ENCODE measurements at places on chromosomes 2 and 18.
A peak's percentile ranks its signal among the peaks of the same experiment; 100 is the strongest.

DNA sequence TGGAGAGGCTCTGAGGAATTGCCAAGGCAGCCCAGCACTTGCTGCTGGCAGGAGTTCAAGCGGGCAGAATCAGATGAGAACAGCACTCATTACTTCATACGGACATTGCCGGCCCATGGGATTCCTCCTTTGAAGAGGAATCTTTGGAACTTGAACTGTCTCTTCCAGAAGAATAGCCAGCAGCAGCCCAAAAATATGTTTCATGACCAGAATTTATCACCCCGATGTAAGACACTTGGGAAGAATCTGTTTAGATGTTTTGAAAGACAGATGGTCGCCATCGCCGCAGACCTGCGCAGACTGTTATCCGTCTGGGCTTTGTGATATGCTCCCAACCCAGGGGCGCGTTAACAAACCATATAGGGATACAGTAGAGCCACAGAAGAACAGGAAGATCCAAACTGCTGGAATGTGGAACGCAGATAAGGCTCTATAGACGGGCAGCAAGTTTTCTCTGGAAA is 3.7 kb upstream of the ADI1 start:
- no peak for DNase-seq

DNA sequence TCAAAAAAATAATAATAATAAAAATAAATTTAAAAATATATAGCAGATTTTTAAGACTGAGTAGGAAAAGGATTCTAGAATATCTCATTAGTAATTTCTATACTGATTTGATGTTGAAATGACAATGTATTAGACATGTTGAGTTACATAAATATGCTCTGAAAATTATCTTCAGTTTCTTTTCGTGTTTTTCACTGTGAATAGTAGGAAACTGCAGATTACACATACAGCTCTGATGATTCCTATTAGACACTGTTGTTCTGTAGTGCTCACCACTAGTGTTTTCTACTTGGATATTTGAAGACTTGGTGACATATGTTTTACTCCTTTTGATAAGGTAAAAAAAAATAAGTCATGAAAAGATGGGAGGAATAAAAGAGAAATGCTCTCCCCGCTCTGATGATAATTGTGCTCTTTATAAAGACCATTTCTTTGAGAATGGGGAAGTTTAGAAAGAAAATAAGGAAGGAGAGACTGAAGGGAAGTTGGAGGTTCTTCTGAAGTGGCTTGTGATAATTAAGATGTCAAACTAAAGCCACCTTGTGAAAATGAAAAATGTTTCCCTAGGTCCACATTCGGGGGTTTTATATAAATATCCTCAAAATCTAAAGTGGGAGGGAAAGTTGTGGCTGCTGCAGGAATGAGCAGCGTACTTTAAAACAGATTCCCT is 52.9 kb downstream of the SLC9A2 start:
- no peak for DNase-seq

DNA sequence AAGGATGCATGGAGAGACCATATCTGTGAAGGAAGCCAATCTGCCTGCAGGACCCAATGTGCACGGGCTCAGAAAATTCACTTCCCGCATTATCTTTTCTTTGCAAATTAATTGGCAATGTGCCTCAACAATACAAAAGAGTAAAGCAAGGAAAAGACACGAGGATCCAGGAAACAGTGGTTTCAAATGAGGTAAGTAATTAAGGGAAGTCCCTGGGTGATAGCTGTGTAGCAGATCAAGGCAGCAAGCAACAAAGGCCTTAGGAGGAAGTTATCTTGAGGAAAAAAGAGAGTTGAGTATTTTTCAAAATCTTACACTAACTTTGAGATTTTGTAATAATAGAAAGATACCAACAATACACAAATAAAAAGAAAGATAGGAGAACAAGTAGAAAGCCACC is 44.3 kb upstream of the TGIF1 start:
- no peak for DNase-seq

- no peak for DNase-seq
Measured at GRCh38 chr2:215811003-215811402, 202.3 kb downstream of the MREG start.

DNA sequence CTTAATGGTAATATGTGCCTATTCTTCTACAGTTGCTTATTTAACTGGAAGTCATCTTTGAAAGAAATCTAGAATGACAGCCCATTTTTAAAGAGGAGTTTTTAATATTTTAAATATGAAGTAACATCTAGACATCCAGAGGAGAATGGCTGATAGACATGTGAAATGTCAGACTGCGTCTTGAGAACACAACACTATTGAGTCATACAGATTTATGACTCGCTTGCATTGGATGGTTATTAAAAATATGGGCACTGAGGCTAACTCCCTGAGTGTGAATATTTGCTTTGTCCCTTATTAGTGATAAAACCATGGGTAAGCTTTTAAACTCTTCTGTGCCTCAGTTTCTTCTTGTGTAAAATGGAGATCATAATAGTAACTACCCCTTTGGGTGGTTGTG is 22.9 kb downstream of the TDRD15 start:
- no peak for DNase-seq

GRCh38 chr2:20997953-20998722 is 45.7 kb downstream of the APOB start:
- DNase-seq = no peak

DNA sequence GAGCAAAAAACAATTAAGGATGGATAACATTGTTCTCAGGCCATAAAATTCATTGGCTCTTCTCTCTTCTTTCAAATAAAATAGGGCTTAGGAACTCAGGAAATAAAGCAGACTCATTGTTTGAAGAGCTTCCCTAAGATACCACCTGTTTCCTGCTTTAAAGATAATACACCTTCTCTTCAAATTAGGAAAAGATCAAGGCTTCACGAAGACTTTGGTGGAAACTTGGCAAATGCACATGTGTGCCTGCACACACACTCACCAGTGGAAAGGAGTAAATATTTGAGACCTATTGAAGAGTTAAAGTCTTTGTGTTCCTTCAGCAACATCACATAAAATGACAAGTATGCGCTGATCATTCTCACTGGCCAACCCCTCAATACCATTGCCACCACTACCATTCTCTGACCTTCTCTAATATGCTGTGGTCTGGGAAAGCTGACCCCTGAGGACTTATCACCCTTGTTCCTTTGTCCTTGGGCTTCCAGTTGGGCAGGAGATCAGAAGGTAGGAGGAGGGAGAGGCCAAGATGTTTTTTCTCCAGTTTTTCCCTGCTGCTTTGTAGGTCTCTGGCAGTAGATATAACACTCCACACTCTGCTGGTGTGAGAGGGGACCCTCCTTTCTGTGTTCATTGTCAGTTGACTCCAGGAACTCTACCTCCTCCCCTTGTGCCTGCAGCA is 53.5 kb upstream of the SPOPL start:
- DNase-seq = no peak

DNA sequence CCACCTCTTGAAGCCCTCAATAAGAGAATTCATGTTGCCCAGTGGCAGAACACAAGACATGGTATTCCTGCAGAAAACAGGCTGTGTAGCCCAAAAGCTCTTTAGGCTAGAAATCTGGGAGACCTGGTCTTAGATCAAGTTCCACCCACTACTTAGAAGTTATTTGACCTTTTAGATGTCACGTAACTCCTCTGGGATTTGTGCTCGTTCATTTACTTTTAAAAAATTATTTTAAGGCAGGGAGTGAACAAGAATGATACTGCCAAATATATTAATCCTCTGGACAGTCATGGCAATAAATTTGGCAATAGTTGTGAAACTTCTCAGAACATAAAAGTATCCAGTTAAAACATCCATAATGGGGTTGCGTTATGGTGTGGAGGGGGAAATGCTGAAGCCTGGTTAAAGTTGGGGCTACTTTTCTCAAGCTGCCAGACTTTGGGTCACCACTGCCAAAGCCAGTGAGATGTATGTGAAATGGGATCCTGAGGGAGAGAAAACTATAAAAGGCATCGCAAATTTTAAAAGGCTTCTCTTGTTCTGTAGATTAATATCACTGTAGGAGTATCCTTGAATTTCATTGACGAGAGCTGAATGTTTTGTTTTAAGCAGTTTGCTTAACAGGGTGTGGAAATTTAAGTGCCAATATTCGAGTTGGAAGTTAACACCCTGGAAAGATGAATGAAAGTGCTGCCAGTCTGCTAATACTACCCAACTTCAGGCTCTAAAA is 15.8 kb downstream of the DAPL1 start:
- no peak for DNase-seq

- DNase-seq = no peak
Measured at GRCh38 chr2:167692191-167692590, 555.2 kb downstream of the STK39 start.

- DNase-seq = no peak
Measured at GRCh38 chr18:44079606-44080005, 601.1 kb upstream of the SETBP1 start.

- no peak for DNase-seq
Measured at GRCh38 chr18:53152476-53152875, 812.5 kb downstream of the DCC start.

GRCh38 chr2:133045787-133046186 is 375.8 kb upstream of the LYPD1 start:
- DNase-seq = no peak

DNA sequence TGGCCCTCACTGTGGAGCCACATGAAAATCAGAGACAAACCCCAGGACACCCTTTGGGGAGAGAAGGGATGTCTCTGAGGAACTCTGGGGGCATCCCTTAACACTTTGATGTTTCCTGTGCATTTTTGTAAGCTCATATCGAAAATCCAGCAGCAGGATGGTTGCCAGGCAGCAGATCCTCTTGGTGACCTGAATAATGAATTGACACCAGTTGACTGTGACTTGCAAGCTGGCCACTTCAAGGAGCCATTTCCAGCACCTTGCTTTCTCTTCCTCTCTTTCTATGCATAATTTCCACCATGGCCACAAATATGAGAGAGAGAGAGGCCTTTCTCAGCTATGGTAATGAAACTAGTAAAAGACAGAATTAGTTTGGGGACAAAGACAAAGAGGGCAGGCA is 91.7 kb downstream of the NRP2 start:
- DNase-seq = no peak

- DNase-seq = peak; percentile 19
Measured at GRCh38 chr2:10254373-10255188, 48.1 kb upstream of the HPCAL1 start.

- no peak for DNase-seq
Measured at GRCh38 chr2:99187011-99187410, 6.0 kb downstream of the MRPL30 start.

GRCh38 chr2:241391892-241392665 is 36.0 kb downstream of the FARP2 start:
- DNase-seq = peak; percentile 38

DNA sequence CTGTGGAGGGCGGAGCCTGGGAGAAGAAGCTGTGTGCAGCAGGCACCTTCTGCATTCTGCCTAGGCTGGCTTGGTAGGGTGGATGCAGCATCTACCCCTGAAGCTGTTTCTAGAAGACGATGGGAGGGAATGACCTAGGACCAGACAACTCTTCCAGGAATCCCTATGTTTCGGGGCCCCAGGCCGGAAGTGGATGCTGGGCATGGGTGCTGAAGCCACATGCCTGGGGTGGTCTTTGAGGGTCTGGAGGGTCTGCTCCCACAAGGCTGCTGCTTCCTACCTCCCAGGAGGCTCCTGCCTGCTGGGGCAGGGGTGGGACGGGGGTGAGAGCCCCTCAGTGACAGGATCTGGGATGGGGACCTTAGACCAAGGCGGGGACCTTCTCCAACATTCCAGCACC is 61.0 kb downstream of the CIB4 start:
- no peak for DNase-seq

GRCh38 chr18:9210966-9211365 is 74.4 kb downstream of the ANKRD12 start:
- DNase-seq = no peak

DNA sequence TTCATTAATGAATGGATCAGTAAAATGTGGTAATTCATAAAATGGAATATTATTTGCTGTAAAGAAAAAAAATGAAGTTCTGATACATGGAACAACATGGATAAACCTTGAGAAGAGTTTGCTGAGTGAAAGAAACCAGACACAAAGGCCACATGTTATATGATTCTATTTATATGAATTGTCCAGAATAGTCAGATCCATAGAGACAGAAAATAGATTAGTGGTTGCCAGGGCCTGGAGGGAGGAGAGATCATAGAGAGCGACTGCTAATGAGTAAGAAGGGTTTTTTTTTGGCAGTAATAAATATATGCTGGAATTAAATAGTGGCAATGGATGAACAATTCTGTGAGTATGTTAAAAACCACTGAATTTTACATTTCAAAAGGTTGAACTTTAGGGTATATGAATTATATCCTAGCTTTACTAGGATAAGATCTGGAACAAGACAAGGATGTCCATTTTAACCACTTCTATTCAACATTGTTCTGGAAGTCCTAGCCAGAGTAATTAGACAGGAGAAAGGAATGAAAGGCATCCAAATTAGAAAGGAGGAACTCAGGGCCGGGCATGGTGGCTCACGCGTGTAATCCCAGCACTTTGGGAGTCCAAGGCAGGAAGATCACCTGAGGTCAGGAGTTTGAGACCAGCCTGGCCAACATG is 48.8 kb downstream of the MAPRE2 start:
- DNase-seq = no peak

GRCh38 chr18:48922801-48923730 is 27.7 kb downstream of the SMAD7 start:
- peak; percentile 74 for DNase-seq

DNA sequence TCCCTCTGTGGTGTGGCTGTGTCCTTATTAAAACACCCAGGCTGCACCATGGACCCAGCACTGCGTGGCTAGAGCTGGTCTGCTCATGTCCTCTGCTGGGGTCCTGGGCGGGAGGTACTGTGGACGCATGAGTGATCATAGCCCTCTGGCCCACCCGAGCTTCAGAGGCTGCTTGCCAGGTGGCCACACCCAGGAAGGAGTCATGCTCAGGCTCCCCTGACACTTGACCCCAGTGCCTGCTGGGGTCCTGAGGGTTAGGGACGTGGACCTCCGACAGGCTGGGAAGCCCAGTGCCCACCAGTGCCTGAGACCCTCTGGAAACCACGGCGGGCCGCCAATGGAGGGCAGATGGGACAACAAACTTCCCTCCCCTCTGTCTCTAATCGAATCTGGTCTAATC is 66.3 kb upstream of the HS6ST1 start:
- no peak for DNase-seq

GRCh38 chr2:126906781-126907180 is 8.1 kb downstream of the TEX51 start:
- no peak for DNase-seq

DNA sequence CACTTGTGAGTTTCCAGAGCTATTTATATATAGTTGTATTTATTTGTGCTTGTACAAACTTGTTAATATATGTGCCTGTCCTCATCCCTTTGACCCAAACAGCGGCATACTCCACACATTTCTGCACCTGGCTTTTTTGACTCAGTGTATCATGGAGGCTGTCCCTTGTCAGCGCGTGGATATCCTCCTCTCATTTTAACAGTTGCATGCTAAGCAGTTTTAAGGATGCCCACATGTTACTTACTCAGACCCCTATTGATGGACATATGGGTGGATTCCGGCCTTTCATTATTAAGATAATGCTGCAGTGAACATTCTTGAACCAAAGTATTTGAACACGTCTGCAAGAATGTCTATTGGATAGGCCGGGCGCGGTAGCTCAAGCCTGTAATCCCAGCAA is 655 bp upstream of the MREG start:
- DNase-seq = no peak

DNA sequence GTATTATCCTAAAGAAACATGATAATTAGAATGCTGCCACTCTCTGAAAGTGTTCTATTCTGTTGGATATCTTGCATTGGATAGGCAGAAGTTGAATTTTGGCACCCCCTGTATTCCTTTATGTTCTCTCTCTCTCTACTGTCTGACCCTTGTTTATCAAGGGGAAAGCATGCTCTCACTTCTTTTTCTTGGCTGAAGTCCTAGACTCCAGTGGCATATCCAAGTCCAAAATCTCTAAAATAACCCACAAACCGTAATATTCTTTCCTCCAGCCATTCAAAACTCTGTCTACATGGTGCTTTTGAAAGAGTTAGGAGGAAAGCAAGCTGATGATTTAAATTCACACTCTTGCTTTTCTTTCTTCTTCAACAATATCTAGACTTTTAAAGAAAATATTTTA is 669.7 kb downstream of the TDRD15 start:
- no peak for DNase-seq
